ENCODE measurements at places on chromosomes 6 and 20. TPM values are rescaled to one million over a fixed set of nuclear protein-coding genes. Genes with fewer than 3 reads are reported as not detected.

The RPP21 gene
- polyA plus RNA-seq = 40.2 TPM

The GRIK2 gene
- polyA plus RNA-seq = 15.6 TPM

The DYNLT2 gene
- polyA plus RNA-seq = 9.7 TPM

GRCh38 chr20:7940341-7940740 lies at the start of gene HAO1:
Gene HAO1 (minus strand): TSS chr20:7940458. CDS start chr20:7940422, 36 bp downstream.
- DNase-seq = no peak

DNA sequence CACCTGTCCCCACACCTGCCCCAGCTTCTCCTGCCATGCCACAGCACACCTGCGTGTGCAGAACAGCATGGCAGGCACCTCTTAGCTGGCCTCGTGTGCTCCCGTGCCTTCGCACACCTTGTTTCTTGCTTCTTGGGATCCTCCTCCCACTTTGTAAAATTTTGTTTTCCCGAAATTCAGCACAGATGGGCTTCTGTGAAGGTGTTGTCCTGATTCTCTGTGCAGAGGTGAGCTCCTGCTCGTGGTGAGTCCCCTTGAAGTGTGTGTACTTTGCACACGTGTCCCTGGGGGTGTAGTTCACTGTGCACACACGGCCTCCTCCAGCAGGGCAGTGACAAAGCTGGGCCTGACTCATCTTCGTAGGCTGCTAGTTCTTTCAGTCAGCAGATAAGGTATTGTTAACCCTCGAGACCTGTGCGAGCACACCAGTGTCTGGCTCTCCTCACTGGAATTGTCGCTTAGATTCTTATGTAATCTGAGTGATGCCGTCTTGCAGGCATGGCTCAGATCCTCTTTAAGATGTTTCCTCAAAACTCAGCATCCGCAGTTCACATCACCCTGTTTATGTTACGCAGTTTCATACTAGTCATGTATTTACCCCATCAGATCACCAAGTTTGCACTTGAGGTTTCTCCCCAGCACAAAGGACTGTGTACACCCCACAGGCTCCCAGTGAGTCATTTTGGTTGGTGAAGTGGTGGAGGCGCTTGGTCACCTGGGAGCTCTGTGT lies 77.7 kb downstream of the CDYL start:
- no peak for DNase-seq

- DNase-seq = no peak
Observed at GRCh38 chr6:90434094-90434493, 137.5 kb upstream of the BACH2 start.

DNA sequence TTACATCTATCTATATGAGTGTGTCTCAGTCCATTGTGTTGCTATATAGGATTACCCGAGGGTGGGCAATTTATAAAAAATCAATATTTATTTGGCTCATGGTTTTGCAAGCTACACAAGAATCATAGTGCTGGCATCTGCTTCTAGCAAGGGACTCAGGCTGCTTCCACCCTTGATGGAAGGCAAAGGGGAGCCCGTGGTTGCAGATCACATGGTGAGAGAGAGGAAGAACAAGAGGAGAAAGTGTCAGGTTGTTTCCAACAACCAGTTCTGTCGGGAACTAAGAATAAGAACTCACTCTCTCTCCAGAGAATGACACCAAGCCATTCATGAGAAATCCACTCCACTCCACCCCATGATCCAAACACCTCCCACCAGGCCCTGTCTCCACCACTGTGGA lies 48.2 kb upstream of the TENT5A start:
- DNase-seq = no peak

DNA sequence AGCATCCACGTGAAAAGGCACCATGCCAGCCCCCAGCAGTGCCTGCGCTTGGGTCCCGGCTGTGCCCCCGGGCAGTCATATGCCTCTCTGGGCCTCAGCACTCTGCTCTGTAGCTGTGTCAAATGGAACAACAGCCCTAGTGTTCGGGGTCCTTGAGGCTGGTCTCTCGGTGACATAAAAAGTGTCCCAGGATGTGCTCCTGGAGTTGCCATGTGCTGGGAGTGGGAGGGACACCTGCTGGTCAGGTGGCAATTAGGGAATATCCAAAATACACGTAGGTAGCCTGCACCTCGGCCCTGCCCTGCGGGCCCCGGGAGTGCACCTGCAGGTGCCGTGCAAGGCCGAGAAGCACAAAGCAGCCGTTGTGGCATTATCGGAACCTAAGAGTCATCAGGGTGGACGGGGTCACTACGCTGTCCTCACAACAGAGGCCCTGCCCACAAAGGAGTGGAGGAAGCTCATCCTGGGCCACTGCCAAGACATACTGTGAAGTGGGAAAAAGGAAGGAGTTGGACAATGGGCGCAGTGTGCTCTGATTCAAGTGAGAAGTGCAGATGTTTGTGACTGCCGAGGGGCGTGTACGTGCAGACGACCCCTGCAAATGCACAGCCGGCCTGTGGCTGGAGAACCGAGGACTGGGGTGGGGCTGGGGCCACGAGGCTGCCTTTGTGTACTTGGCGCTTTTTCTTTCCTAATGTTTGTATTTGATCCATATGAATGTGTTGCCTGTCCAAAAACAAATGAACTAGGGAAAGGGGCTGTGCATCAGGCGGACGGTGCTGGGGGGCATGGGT lies 24.6 kb downstream of the SLCO4A1 start:
- no peak for DNase-seq

GRCh38 chr6:128206610-128207426 lies 306.0 kb upstream of the THEMIS start:
- no peak for DNase-seq

The LRP11 gene
- polyA plus RNA-seq = 37.9 TPM

- DNase-seq = no peak
Observed at GRCh38 chr6:55058682-55059081, 115.6 kb upstream of the HCRTR2 start.
